CD4-positive, alpha-beta T cell treated with Interleukin-15 for 4 hours (primary cell): ENCODE measurements at places on chromosomes 13 and 19.

DNA sequence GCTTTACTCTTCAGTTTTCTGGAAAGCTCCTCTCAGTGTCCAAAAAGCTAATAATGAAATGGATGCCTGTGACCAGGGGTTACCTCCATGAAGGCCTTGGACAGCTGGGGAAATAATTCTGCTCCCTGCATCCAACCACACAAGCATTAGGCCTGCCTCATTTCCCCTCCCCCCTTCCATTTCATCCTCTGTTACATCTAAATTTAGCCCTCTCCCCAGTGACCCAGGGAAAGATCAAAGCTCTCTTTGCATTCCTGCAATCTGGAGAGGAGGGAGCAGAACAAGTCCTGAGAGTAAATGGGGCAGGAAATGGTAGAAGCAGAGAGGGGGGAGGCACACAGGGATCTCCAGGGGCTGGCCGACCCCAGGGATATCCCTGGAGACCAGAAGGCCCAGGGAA, 452.7 kb downstream of the TSHZ3 start:
- no peak for DNase-seq

DNA sequence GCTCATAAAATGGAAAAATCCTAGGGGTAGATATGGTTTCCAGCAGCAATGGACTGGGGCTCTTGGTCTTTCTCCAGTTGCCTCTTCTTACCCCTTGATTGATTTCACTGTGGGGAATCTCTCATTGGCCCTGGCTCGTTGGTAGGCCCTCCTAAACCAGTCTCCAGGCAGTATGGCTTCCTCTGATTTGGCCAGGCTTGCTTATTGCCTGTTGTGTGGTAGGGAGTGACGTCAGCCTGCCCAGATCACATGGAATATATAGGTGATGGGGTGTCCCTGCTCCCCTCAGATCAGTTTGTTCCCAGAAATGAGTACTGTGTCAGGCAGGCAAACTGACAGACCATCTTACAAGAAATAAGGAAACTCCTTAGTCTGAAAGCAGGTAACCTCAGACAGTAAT, 5.7 kb upstream of the SELENOV start:
- DNase-seq: no peak

- no peak for DNase-seq
These were observed 84.6 kb downstream of the CRYL1 start for GRCh38 chr13:20441056-20441455.

- peak; percentile 36 for DNase-seq
These were observed 5.2 kb upstream of the MLNR start for GRCh38 chr13:49214917-49215376.

GRCh38 chr19:44684892-44685863, 13.8 kb upstream of the CEACAM16 start:
- no peak for DNase-seq

GRCh38 chr13:91308299-91308698, 39.2 kb upstream of the MIR17HG start:
- no peak for DNase-seq

DNA sequence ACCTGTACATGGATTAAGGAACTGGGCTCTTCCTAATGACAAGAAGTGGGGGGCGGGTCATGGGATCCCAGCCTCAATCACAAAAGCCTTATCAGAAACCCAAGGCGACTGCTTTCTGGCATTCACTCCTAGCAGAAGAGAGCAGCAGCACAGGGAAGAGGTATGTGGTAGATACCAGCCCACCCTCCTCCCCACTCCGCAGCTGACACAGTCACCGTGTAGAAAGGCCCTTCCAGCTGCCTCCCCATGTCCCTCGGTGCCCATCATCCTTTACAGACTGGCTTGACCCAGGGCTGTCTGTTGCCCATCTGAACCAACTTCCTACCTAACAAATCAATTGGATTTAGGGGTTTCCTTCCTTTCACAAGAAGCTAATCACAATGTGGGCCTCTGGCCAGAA, 3.1 kb upstream of the DHRS12 start:
- DNase-seq: no peak

GRCh38 chr13:53068585-53069520, 40.2 kb downstream of the OLFM4 start:
- no peak for DNase-seq

GRCh38 chr19:30263830-30264381, 108.3 kb upstream of the ZNF536 start:
- DNase-seq: no peak

DNA sequence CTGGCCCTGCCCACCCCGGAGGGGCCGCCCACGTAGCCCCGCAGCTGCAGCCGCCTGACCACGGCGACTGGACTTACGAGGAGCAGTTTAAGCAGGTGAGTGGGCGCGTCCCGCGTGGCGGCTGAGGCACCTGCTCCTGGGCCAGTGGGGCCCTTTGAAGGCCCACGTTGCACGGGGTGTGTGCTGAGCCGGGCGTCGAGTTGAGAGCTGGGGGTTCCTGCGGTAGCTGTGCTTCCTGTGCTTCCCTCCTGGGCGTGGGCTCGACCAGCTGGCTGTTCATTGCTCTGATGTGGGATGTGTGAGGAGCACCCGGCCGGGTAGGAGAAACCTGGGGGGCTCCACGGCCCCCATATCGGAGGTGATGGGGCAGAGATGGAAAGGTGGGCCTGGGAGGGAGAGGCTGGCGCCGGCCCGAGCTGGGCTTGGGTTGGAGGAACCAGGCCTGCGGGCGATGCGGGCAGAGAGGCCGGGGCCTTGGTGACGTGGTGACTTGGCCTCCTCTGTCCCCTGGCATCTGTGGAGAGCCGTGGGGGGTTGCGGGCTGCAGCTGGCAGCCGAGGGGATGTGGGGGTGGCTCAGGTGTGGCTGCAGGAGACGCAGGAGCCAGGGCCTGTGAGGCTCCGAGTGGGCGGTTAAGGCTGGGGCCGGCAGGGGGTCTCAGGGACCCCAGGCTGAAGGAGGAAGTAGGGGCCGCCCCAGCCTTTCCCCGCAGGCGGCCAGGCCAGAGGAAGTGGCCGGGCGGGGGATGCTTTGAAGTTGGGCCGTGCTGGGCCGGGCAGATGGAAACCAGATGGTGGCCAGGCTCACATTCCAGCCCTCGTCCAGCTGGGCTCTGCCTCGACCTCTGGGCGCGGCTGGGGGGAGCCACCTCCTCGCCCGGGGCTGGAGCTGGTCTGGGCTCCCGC, 7.1 kb downstream of the ARID3A start:
- no peak for DNase-seq

GRCh38 chr13:44306371-44307192, 67.0 kb upstream of the SERP2 start:
- no peak for DNase-seq

DNA sequence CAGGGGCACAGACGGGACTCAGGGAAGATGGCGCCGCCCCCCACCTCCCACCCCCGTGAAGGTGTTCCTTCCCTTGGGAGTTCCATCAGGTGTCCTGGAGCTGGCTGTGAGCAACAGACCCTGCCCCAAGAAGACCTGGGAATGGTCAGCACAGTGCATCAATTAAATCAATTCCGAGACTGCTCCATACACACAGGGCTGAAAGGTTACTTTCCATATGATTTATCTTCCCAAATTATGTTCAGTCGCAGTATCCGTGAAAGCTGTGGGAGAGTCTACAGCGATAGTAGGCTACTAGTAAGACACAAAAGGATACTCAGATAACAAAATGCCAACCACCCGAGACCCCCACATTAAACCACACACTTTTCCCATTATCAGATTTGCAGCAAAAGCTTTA, 71.8 kb upstream of the PABPC3 start:
- no peak for DNase-seq

- DNase-seq: no peak
These were observed 3.2 kb downstream of the SERPINE3 start for GRCh38 chr13:51342706-51343105.

GRCh38 chr19:15479391-15480345, at the start of gene PGLYRP2:
Gene PGLYRP2 (minus strand): TSS chr19:15479501. CDS start chr19:15479371, 130 bp downstream.
- no peak for DNase-seq

DNA sequence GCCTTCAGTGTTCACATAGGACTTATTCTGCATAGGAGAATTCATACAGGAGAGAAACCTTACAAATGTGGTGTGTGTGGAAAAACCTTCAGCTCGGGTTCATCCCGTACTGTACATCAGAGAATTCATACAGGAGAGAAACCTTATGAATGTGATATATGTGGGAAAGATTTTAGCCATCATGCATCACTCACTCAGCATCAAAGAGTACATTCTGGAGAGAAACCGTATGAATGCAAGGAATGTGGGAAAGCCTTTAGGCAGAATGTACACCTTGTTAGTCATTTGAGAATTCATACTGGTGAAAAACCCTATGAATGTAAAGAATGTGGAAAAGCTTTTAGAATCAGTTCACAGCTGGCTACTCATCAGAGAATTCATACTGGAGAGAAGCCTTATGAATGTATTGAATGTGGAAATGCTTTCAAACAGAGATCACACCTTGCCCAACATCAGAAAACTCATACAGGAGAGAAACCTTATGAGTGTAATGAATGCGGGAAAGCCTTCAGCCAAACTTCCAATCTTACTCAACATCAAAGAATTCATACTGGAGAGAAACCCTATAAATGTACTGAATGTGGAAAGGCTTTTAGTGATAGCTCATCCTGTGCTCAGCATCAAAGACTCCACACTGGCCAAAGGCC, 13.4 kb upstream of the ZFP28 start:
- no peak for DNase-seq

DNA sequence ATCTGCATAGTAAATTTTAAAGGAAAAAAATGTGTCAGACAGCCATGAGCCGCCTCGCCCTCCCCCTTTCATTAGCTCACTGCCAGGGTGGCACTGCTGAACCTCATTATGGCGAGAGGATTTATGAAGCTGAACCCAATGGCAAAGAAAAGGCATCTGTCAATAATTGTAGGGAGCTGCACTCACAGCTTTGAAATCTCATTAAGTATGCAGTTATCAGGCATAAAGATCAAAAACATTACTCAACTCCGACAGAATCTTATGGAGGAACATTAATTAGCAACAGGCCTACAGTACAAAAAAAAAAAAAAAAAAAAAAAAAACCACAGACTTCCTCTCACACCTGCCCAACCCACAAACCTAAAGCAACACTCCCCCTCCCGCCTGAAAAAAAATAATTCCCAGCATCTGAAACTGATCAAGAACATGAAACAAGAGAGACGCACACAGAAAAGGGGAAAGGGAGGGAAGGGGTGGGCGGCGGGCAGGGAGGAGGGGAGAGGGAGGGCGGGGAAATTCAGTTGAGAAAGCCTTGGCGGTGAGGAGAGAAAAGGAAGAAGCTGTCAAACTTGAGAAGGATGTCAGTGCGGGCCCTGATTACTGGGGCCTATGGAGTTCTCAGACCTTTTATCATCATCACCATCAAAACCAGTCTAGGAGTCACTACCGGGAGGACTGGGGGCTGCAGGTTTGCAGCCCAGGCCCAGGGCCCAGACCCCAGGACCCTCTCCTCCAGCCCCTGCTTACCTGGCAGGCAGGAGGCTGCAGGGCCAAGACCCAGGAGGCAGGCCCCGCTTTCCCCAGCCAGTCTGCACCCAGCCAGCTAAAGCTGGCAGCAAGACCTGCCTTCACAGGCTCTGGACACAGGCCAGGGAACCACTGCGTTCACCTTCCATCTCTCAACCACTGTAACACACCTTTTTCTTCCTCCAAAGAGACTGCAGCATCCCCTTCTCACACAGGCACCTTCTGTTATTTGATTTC, 8.9 kb downstream of the TSHZ3 start:
- peak; percentile 50 for DNase-seq

- no peak for DNase-seq
These were observed 10.2 kb downstream of the RAB20 start for GRCh38 chr13:110551284-110551683.

DNA sequence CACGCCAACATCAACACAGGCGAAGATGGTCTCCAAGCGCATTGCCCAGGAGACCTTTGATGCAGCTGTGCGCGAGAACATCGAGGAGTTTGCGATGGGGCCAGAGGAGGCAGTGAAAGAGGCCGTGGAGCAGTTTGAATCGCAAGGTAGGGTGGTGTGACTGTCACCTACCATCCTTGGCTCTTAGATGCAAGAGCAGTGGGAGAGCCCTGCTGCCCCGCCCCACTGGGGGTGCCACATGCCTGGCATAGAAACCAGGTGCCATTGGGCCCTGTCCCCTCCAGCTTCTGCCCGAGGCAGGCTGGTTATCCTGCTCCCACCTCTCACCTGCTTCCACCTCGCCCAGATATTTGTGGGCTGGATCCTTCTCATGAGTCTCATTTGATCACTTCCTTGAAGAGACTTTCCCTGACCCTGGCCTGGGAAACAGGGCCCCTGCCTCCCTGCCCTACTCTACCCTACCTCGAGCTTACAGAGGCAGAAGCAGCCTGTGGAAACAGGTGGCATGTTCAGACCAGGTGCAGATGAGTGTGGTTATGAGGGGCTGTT, 9.4 kb downstream of the ARMC6 start:
- DNase-seq: no peak

DNA sequence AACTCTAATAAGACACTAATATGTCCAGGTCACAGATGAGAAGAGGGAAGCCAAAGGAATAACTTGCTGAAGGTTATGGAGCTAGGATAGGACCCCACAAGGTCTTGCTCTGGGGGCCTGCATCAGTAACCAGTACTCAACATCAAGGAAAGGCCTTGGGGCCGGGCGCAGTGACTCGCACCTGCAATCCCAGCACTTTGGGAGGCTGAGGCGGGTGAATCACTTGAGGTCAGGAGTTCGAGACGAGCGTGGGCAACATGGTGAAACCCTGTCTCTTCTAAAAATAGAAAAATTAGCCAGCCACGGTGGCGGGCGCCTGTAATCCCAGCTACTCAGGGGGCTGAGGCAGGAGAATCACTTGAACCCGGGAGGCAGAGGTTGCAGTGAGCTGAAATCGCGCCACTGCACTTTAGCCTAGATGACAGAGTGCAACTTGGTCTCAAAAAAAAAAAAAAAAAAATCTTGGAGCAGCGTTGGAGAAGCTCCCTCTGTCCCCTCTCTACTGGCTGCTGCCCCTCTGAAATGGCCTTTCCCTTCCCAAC, 1.8 kb downstream of the LONP1 start:
- DNase-seq: no peak

GRCh38 chr19:18393836-18394235, 3.6 kb downstream of the LRRC25 start:
- DNase-seq: no peak

DNA sequence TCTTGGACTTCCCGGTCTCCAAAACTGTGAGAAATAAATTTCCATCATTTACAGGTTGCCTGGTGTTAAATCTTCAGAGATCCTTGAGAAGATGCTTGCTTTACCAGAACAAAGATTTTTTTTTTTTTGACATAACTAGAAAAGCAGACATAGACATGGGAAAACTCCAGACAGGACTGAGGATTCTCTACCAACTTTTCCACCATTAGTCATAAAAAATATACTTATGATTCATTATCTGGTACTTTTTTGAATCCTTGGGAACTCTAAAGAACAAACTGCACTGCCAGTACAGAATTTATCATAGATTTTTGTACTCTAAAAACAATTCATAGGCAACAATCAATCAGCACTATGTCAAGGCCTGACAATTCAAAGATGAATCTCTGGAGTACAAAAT, 487.6 kb downstream of the EFNB2 start:
- DNase-seq: no peak
